ENCODE measurements at places on chromosomes 2 and 18.
A peak's percentile ranks its signal among the peaks of the same experiment; 100 is the strongest.

GRCh38 chr2:98089941-98090340 lies 3.0 kb downstream of the VWA3B start:
- DNase-seq = no peak

GRCh38 chr2:189574793-189575475 lies 5.7 kb downstream of the SLC40A1 start:
- DNase-seq = no peak

DNA sequence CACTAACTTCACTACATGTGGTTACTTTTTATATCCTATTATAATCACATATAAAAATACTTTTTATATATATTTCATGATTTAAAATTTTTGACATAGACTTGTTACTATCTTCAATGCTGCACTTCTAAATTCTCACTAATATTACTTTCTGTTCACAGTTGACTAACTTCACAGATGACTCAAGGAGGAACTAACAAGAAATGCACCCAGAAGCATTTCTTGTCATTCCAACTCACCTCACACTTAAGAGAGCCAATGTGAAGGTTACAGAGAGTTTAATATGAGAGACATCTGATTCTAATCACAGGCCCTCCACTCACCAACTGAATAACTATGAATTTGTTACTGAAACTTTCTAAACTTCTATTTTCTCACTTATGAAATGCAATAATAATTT lies 399.8 kb upstream of the SLC8A1 start:
- DNase-seq = no peak

- no peak for DNase-seq
Observed at GRCh38 chr2:97928591-97928990, 67.2 kb downstream of the TMEM131 start.

DNA sequence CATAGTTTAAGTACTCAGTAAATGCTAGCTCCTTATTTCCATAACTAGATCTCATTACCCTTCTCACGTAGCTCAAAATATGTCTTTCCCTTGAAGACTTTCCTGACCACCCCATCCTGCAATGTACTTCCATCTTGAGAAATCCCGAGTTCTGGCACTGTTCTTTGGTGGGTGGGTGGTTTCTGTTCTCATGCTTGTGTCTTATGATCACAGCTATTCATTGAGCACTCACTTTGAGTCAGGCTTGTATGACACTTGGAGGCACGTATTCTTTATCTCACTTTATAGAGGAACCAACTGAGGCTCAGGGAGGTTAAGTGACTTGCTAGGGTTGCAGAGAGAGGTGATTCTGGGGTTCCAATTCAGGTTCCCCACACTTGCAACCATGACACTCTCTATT lies 9.0 kb upstream of the CLIP4 start:
- no peak for DNase-seq

- no peak for DNase-seq
Observed at GRCh38 chr2:185144159-185144919, 546.0 kb downstream of the ZNF804A start.

GRCh38 chr2:191572319-191572718 lies 105.6 kb upstream of the NABP1 start:
- DNase-seq = no peak

- DNase-seq = no peak
Observed at GRCh38 chr2:176758426-176758825, 454.2 kb upstream of the HNRNPA3 start.

DNA sequence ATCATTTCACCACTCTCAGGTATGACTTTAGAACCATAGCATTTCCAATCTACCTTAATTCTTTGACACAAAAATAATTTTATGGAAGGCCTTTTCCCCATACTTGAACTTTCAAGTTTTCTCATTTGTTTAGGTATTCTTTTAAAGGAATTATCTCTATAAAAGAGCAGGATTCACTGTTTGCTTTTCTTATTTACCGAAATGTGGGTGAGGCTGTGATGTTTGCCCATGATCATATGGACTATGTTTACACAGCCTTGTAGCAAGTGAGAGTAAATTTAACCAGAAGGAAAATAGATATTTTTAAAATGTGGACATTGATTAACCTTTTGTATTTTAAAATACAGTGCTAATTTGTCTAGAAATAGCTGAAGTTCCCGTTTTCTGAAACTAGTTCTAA lies 26.3 kb downstream of the CAB39 start:
- no peak for DNase-seq

DNA sequence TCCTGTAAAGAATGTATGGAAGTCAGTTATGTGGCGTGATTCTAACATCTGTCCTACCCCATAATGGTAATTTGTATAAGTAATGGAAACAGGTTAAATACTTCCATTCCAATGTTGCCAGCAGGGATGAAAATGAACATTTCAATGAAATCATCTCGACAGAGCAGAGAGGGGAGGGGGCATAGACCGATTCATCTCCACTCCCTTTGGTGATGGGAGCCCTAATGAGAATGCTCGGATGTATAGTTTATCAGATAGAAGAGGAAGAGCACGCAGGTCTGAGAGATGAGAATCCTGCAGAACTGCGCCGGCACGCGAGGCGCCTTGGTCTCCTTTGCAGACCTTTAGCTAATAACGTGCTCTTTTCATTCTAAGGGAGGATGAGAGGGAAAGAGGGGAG lies 61.4 kb downstream of the TSHZ1 start:
- DNase-seq = no peak

GRCh38 chr2:21039979-21040467 lies 3.9 kb downstream of the APOB start:
- no peak for DNase-seq

DNA sequence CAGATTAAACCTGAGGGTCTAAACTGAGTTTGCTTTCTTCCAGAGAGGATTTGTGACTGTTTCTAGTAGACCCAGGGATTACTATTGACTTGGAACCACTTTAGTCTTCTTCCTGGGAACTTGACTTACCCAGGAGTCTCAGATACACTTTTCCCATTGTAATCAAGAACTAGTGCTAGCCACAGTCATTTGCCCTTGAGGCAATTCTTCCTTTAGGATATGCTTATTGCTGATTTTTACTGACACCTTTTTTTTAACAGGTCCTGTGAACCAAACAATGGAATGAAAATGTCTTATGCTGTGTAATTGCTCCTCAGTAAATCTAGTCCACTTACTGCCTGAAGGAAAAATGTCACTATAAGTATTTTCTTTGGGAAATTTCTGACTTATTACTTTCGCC lies 78.3 kb downstream of the TAF4B start:
- DNase-seq = no peak

GRCh38 chr2:105261061-105261460 lies 19.5 kb downstream of the GPR45 start:
- DNase-seq = no peak

DNA sequence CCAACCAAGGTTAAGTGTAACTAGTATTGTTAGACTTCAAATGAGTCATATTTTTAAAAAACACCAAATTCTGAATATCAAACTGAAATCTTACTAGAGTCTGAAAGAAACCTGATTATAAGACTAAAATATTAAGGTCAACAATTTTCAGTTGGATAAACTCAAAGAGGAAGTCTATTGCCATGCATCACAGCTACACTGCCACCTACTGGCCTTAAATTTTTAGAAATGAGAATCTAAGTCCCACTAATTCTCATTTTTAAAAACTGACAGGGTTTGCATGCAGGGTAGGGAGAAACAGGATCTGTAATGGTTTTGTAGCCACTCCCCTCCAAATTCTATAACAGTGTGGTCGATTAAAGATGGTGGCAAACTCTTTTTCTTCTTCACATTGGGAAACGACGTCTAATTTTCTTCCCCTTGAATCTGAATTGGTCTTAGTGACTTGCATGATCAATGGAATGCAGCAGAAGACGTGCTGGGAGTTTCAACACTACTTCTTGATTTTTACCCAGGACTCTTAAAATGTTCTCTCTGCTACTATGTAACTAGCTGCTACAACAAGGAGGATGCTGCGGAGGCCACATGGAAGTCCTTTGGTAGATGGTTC lies 176.1 kb upstream of the SESTD1 start:
- peak; percentile 24 for DNase-seq

DNA sequence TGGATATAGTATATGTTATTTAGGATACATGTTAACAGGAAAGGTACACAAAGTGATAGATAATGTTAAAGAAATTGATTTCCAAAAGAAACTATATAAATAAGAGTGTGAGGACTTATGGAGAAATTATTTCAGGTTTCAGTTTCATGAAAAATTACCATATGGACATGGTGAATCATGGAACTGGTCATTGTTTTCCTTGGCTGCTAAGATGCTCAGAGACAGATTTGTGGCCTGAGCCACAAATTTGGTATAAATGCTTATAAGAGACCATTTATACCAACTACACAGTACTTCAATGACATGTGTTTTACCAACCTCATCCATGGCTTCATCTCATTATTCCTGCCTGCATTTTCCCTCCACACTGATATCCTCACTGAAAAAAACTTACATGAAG lies 188.1 kb downstream of the FMNL2 start:
- no peak for DNase-seq

GRCh38 chr2:73163483-73164367 lies 38.6 kb upstream of the NOTO start:
- peak; percentile 77 for DNase-seq

DNA sequence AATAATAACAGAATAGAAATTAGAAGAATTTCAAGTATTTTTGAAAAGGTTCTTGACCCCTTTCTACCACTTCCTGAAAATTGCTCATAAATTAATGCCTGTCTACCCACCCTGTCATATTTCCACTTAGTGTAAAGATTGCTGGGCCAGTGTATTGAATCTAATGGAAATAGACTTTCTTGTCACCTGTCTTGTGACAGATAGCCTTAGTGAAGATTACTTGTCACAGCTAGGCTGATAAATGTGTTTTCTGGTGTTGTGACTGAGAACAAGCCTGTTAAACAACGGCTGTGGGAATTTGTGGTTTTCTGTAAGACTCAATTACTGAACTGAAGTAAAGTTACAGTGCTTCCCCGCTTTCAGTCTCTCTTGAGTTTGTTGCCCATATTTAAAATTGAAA lies 37.0 kb downstream of the PIK3C3 start:
- no peak for DNase-seq

GRCh38 chr2:223979730-223980396 lies 22.6 kb downstream of the MRPL44 start:
- no peak for DNase-seq

GRCh38 chr2:109447776-109448175 lies 166.0 kb downstream of the SEPTIN10 start:
- no peak for DNase-seq

GRCh38 chr18:28164771-28165483 lies 12.0 kb downstream of the CDH2 start:
- no peak for DNase-seq

DNA sequence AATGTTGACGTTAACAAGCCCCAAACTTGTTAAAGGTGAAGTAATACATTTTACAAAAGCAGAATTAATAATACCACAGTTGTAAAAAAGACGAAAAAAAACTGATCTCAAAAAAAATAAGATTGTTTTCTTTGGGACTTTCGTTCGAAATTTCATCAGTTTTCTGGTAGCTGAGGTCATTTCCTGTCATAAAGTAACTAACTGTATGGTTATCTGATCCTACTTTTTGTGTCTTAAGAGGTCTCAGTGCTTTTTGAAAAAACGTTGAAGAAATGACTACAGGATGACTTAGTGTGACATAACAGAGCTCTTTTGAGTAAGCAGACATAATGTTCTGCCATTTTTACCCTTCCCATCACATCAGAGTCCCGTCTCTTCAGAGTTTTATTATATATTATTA lies 79.3 kb downstream of the BIRC6 start:
- no peak for DNase-seq

All from HAP-1 (cell line).